ENCODE measurements at places on chromosomes 4 and X.

DNA sequence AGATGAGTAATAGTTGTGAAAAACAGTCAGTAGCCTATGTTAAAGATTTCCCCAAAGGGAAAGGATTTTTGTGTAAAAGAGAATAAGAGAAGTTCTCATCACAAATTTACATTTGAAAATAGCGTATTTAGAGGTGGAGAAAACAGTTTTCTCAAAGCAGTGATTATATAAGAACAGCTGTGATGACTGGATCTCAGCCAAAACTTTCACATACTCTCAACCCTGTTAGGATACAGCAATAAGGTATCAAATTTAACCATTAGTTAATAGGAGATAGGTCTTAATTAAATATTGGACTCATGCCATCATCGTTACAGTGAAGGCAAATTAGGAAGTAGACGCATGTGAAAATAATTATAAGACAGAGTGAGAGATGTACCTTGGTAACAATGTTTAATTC is 622.7 kb downstream of the PCDH18 start:
- DNase-seq = no peak

GRCh38 chr4:119209077-119209476 is 3.4 kb upstream of the USP53 start:
- peak; percentile 7 for DNase-seq

- DNase-seq = no peak
These were observed 196.0 kb upstream of the RBPJ start for GRCh38 chr4:26124753-26125321.

- no peak for DNase-seq
These were observed 41.1 kb upstream of the PDLIM3 start for GRCh38 chr4:185576314-185576961.

DNA sequence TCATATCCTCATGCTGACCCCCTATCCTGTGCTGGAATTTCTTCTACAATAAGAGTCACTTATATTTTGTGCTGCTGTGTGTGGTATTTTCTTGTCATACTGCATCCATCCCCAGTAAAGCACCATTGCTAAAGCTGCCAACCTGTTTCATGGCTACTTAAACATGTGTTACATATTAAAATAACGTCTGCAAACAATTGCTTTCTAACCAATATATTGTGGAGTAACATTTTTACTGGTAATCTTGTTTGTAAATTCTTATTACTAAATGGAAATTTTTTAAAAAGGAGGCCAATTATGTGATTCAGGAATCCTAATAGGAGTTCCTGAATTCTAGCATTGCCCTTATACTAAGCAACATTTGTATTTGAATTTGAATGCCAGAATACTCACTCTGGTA is 160.3 kb upstream of the VEGFC start:
- DNase-seq = no peak

DNA sequence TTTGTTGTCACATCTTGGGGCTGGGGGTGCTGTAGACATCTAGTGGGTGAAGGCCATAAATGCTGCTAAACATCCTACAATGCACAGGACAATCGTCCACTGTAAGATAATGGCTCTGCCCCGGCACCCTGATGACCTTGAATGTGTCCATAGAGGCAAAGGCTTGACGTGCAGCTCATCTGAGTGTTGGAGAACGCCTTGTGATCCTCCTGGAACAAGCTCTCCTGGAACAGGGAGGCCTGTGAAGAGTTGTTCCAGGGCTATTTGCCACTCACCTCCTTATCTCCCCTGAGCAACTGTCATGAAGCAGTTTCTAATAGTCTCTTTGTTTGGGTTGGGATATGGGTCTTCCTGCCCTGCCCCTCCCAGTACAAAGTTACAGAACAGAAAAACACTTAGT is 15.2 kb upstream of the PCYT1B start:
- no peak for DNase-seq

GRCh38 chr4:105709081-105709450 is 482 bp downstream of the GSTCD start:
- no peak for DNase-seq

GRCh38 chr4:830601-831482 is 4.9 kb upstream of the CPLX1 start:
- DNase-seq = no peak

DNA sequence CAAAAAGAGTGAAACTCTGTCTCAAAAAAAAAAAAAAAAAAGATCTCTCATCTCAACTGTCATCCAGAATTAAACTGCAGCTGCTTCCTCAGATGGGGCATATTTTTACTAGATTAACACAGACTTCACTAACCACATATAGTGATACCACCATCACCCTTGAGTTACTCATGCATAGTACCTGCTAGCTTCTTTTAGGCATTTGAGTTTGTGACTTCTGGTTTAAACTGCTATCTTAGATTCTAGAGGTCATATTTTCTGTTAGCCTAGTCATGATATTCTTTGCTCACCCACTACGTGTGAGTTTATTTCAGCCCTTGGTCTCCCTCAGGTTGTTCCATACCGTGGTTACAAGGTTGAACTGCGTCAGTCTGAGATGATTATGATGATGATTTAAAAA is 154.9 kb upstream of the BMP3 start:
- peak; percentile 17 for DNase-seq

DNA sequence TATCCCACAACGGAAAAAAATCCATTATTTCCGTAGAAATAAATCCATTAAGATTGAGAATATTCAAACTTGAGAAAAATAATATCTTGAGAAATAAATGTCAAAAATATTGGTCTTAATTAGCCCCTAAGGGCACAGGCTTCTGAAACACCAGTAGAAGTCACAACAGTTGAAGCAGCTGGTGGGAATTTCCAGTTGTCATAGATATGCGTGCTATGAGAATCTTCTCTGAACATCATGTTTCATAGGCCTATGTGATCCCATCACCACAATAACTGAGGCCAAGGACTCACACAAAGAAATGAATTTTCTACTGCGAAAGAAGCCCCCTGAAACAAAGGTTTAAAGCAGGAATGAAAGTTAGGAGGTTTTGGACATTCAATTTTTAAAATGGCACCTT is 292.0 kb downstream of the DTHD1 start:
- DNase-seq = no peak
